ENCODE measurements at places on chromosomes 2 and 18. TPM values are rescaled to one million over a fixed set of nuclear protein-coding genes. Genes with fewer than 3 reads are reported as not detected.
A peak's percentile ranks its signal among the peaks of the same experiment; 100 is the strongest.

DNA sequence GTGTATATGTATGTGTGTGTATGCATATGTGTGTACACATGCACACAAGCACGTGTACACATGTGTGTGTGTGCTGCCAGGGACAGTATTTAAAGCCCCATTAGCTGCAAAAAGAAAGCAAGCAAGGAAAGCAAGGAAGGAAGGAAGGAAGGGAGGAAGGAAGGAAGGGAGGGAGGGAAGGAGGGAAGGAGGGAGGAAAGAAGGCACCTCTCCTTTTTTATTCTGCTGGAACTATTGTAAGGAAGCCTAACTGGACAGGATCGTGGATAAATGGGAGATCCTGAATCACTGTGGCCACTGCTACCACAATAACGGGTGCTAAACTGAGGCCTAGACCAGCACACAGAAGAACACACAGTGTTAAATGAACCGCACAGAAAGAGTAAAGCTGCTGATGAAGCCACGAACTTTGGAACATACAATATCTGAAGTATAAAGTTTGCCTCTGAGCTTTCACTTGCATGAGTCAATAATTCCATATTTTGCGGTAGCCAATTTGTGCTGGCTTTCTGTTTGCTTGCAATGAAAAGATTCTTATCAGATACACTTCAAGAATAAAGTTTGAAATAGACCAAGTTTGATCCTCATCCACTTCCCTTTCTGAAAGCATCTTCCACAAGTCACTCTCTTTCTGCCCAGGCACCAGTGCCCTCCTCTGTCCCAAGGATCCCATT lies 15.5 kb downstream of the CACNB4 start:
- no peaks in the 10 kb centered on the region for H3K36me3 ChIP-seq
- H3K4me3 ChIP-seq = no peak overlapping the region
- no peak for DNase-seq
- H3K4me1 ChIP-seq = no peaks in the 10 kb centered on the region
- no peaks in the 10 kb centered on the region for H3K27me3 ChIP-seq
- no peak overlapping the region for H3K27ac ChIP-seq

DNA sequence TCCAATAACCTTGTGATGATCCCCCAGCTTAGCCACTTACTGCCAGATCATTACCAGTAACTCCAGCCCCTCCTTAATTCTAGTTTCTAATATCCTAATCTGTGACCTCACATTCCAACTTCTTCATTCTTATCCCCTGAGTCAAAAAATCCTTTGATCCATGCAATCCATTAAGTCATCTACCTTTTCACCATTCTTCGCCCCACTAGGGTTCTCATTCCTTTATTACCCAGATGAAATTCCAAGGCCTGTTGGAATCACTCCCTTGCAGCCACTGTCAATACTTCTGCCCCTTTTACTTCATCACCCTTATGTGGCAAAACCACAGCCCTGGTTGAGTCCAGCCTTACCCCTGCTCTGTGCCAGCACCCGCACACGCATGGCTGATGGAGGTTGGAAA lies 20.3 kb upstream of the IL36G start:
- no peaks in the 10 kb centered on the region for H3K27me3 ChIP-seq
- H3K4me3 ChIP-seq = no peak overlapping the region

DNA sequence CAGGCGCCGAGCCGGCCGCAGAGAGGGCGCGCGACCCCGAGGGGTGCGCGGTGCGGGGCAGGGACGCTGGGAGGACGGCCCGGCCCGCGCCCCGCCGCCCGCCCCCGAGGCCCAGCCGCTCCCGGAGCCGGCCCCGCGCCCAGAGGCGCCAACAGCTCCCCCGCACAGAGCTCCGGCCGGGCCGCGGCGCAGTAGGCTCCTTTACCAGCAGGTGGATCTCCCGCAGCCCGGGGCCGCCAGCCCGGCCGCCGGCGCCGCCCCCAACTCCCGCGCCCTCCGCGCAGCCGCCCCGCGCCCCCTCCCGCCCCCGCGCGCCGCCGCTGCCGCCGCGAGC lies 258 bp downstream of the MGAT4A start:
- peaks cover 83% of the 10 kb centered on the region for H3K4me1 ChIP-seq
- DNase-seq = peak; percentile 74
- peaks cover 12% of the 10 kb centered on the region for H3K36me3 ChIP-seq

AQP12B gene
- total RNA-seq = not detected

DNA sequence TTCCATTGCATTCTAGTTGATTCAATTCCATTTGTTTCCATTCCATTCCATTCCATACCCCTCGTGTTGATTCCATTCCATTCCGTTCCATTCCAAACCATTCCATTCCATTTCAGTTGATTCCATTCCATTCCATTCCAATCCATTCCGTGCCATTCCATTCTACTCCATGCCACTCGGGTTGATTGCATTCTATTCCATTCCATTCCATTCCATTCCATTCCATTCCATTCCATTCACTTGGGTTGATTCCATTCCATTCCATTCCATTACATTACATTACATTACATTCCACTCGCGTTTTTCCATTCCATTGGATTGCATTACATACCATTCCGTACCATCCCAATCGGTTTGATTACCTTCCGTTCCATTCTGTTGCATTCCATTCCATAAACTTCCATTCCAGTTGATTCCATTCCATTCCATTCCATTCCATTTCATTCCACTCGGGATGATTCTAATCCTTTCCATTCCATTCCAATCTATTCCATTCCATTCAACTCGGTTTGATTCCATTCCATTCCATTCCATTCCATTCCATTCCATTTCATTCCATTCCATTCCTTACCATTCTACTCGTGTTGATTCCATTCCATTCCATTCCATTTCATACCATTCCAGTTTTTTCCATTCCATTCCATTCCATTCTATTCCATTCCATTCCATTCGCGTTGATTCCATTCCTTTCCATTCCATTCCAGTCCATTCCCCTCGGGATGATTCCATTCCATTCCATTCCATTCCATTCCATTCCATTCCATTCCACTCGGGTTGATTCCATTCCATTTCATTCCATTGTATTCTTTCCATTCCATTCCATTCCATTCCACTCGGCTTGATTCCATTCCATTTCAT lies 1140.4 kb downstream of the RPIA start:
- no peaks in the 10 kb centered on the region for H3K27me3 ChIP-seq
- H3K27ac ChIP-seq = no peak overlapping the region
- H3K36me3 ChIP-seq = peaks cover 17% of the 10 kb centered on the region
- DNase-seq = no peak
- H3K4me3 ChIP-seq = no peak overlapping the region

DNA sequence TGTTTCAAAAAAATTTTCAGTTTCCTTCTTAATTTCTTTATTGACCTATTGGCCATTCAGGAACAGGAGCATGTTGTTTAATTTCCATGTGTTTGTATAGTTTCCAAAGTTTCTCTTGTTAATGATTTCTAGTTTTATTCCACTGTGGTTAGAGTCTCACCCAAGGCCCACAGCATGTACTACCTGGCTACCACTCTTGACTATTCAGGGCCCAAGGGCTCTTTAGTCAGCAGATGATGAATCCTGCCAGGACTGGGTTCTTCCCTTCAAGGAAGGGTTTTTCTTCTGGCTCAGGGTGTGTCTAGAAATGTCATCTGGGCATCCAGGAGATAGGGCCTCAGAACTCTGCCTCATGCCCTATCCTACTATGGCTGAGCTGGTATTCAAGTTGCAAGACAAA lies 161.4 kb downstream of the PLCL1 start:
- H3K27ac ChIP-seq = no peak overlapping the region
- H3K36me3 ChIP-seq = peaks cover 18% of the 10 kb centered on the region
- peaks cover 16% of the 10 kb centered on the region for H3K4me1 ChIP-seq
- no peak for DNase-seq
- H3K27me3 ChIP-seq = no peaks in the 10 kb centered on the region

GRCh38 chr2:238573916-238574315 lies 147.2 kb downstream of the ASB1 start:
- H3K27ac ChIP-seq = no peak overlapping the region
- no peaks in the 10 kb centered on the region for H3K4me1 ChIP-seq

CTAGE1 gene
- not detected for total RNA-seq
